HT-29 (cell line): ENCODE measurements at places on chromosomes 3 and 15. TPM values are rescaled to one million over a fixed set of nuclear protein-coding genes. Genes with fewer than 3 reads are reported as not detected.
A peak's percentile ranks its signal among the peaks of the same experiment; 100 is the strongest.

GRCh38 chr15:51172193-51172592 is 77.5 kb upstream of the TNFAIP8L3 start:
- no peak for DNase-seq

GRCh38 chr3:127984241-127984975 is 67.8 kb upstream of the SEC61A1 start:
- no peak for DNase-seq

GRCh38 chr3:45110509-45110833 is 35.7 kb downstream of the CDCP1 start:
- no peak for DNase-seq

The MORC1 gene
- total RNA-seq = not detected in 2 replicates

- no peak for DNase-seq
These were observed 765.8 kb upstream of the ROBO1 start for GRCh38 chr3:80533553-80533952.

The HRG gene
- not detected in 2 replicates for total RNA-seq

DNA sequence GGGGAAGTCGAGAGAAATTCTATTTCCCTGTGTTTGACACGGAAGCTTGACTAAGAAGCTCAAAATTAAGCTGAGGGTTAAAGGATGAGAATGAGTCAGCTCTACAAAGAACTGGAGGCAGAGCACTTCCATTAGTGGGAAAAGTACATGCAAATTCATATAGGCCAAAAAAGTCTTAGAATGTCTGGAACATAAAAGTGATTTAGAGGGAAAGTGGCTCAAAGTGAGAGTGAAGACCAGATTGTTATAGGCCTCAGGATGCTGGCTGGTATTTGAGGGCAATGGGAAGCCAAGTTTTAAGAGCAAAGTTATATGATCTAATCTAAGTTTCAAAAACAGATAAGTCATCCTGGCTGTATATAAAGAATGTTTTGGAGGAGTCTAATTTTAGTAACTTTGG is 857.3 kb downstream of the NAALADL2 start:
- DNase-seq = no peak

The NOX5 gene
- not detected in 2 replicates for total RNA-seq

GRCh38 chr15:74901612-74902063 is 5.0 kb downstream of the FAM219B start:
- peak; percentile 93 for DNase-seq

GRCh38 chr3:31819441-31819840 is 161.6 kb downstream of the OSBPL10 start:
- DNase-seq = no peak

DNA sequence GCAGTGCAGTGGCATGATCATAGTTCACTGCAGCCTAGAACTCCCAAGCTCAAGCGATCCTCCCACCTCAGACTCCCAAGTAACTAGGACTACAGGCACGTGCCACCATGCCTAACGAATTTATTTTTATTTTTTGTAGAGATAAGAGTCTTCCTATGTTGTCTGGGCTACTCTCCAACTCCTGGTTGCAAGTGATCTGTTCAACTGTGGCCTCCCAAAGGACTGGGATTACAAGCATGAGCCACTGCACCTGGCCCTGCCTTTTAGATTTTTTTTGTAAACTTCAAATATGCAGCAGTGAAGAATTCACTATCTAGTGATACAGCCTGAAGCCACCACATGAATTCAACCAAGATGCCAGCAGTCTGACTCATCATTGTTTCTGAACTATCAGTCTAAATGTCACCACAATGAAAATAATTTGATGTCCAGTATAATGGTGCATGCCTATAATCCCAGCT is 32.7 kb downstream of the UBXN7 start:
- DNase-seq = no peak

DNA sequence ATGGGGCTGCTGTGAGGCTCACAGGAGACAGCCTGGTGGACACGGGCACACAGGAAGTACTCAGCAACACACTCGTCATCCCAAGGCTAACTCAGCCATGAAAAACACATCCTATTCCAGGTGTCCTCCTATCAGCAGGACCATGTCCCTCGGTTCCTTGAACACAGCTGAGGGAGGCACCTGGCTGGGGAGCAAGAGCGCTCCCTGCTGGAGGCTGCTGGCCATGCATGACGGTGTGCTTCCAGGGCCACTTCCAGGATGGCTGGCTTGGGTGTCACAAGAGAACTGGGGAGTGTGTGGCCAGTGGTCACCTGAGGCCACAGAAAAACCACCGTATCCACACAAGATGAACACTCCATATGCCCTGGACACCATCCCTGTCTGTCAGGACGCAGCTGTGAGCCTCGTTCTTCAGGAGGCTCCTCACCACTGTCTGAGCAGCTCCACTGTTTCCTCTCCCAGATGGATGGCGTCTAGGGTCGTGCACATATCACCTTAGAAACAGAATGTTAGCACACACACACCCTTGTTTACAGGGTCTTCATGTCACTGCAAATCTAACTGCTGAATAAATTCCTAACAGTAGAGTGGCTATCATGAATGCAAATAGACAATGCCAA is 31.0 kb downstream of the POC1A start:
- DNase-seq = peak; percentile 67

- DNase-seq = no peak
These were observed 3.9 kb downstream of the OXTR start for GRCh38 chr3:8765528-8765927.

DNA sequence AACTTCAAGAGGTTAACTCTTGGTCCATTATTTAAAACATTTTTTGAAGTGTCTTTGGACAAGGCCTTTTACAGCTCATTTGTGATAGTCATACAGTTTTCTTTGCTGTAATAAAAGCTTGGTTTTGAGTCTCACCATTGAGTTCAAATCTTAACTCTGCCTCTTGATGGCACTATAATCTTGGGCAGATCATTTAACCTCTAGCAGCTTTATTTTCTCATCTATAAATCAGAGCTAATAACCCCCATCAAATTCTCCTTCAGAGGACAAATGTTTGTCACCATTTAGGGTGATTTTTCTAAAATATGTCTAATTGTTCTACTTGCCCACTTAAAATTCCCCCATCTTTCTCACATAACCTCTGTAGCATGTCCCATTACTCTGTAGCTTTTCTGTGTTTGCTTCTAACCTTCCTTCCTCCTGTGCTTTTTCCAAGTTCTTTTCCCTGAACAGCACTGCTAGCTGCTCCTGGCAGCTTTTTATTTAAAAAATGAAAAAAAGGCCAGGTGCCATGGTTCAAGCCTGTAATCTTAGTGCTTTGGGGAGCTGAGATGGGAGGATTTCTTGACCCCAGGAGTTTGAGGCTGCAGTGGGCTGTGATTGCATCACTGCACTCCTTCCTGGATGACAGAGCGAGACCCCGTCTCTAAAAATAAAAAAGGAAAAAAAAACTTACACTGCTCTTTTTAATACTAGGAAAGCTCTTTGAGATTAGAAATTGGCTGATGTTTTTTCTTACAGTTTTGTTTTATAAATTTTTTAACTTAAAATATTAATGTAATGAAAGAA is 28.5 kb downstream of the UBE2E1 start:
- DNase-seq = no peak

GRCh38 chr3:12518261-12519028 is 26.9 kb downstream of the MKRN2OS start:
- no peak for DNase-seq

- DNase-seq = no peak
These were observed 33.2 kb downstream of the SCAPER start for GRCh38 chr15:76871930-76872329.

- DNase-seq = no peak
These were observed 10.8 kb downstream of the AP3B2 start for GRCh38 chr15:82698711-82699345.

DNA sequence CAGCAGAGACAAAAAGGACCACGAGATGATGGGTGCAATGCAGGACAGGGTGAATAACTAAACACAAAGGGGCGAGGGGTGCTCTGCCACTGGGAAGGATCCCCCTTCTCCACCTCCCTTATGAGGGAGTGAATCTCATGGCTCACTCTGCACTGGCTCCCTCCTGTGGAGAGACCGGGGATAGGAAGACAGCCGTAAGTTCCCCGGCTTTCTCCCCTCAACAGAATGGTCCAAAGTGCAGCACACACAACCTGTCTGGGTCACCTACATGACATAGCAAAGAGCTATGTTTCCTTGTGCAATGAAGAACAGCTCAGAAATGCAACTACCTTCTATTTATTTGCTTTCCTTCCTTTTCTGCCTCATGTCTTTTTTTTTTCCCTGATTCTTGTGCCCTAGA is 7.8 kb upstream of the ACSBG1 start:
- no peak for DNase-seq

DNA sequence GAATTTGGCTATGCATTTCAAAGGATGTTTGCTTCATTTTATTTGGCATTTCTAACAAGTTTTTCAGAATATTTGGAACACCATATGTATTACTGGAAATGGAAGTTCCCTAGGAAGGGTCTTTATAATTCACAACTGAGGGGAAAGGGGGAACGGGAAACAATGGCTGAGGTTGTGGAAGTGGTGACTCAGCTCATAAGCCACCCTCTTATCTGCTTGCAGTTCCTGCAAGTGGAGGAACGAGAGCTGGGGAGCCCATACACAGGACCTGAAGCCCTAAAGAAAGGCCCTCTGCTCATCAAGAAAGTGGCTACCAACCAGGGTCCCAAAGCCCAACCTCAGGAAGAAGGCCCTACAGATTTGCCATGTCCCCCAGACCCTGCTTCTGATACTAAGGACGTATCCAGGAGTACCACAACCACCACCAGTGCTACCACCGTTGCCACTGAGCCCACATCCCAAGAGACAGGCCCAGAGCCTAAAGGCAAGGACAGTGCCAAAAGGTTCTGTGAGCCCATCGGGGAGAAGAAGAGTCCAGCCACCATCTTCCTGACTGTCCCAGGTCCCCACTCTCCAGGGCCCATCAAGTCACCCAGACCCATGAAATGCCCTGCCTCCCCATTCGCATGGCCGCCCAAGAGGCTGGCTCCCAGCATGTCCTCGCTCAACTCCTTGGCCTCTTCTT is 37.9 kb downstream of the ESYT3 start:
- no peak for DNase-seq

DNA sequence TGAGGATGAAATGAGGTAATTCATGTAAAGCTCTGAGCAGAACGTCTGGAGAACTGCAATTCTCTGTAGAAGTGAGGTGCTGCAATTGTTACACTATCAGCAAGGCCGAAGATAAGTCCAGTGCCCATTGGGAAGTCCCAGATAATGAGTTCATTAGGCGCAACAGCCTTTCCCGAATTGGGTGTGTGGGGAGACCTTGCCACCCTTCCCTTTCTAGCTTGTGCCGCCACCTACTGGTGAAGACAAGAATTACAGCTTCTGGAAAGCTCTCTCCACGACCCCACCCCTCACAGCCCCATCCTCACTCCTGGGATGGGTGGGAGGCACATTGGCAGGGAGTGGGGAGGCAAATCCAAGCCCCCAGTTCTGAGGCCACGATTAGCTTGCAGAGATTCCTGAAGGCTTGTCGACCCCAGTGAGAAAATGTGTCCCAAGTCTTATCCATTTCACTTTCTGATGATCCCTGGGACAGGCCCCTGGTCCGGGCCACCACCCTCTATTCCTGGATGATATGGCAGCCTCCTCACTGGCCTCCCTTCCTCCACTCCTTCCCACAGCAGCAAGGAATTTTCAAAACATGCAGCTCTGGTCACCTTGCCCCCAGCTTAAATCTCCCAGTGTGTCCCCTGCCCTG is 36.4 kb downstream of the FAM3D start:
- peak; percentile 68 for DNase-seq

DNA sequence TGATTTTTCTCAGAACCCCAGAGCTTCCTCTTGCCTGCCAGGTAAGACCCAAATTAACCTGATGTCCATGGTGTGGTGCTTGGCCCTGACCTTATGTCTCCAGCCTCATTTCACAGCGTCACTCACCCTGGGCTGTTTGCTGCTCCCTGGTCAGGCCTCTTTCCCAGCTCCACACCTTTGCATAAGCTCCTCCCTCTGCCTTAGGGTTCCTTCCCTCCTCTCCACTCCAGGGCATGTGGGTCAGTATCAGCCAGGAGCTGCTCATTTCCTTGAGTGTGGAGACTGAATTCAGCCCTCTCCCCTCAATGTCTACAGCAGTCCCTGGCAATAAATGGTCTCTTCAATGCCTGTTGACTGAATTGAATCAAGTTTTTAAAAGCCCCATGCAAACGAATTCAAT is 75.6 kb upstream of the ANKRD34C start:
- DNase-seq = no peak

GRCh38 chr3:79724206-79724605 is 43.6 kb downstream of the ROBO1 start:
- peak; percentile 4 for DNase-seq

DNA sequence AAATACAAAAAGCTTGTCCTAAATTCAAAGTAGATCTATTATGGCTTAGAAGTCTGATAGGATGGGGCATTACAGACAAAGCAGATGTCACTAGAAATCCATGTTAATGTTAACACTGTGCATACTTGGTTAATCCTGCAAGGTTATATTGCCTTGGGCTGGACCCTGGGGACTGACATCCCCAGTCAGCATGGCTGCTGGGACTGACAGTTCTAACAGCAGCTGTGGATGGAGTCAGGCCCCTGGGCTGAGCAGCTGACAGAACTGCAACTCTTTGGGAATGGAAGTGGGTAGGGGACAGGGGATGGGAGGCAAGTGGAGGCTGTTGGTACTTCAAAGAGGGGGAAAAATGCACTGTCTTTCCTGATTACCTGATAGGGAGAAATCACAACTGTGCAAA is 7.5 kb downstream of the P2RY1 start:
- DNase-seq = no peak

DNA sequence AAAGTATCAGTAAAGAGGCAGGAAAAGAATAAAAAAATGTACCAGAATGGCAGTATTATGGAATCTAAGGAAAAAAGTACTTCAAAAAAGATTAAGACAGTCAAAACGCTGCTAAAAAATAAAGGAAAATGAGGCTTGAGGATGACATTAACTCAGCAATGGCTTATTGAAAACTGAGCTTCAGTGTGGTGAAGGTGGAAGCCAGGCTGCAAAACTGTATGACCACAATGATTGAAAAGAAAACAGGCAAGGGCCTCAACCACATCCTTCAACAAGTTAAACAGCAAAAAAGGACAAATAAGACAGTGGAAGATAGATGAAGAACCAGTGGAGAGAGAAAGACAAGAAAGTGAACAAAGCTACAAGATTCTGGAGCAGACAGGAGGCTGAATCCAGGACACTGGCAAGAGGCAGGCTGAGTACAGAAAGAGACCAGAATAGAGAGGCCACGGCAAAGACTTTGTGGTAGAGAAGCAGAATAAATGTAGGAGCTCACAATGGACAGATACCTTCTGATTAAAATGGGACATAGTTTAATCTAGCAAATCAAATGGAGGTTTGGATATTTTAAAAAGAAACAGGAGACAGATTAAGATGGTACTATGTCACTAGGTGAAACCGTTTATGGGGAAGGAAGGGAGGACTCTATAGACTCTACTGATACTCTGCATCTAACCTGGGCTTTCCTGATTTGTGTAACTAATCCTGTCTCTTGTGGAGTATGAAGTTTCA is 86.1 kb downstream of the TJP1 start:
- no peak for DNase-seq

DNA sequence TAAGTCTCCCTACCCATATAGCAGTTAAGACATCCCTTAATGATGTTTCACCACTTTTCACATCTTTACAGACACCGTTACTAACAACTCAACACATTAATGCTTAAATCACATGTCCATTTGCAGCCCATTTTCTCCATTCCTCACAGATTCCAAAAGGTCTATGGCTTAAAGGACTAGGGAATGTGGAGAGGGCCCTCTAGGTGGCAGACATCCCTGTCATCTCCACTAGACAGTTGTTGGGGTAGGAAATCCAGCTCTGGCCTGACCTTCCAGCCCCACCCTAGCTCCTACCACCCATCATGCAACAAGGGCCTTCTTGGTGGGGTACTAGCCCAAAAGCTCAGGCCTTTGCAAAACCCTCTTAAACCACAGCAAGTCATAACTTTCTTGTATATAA is 25.2 kb downstream of the CPEB1 start:
- DNase-seq = peak; percentile 20

The CFAP100 gene
- 0.64 and 2.3 TPM in 2 replicates for total RNA-seq

GRCh38 chr3:143276592-143276991 is 157.0 kb downstream of the CHST2 start:
- DNase-seq = no peak
